CD4-positive, alpha-beta T cell (primary cell): ENCODE measurements at places on chromosomes 4 and X. TPM values are rescaled to one million over a fixed set of nuclear protein-coding genes. Genes with fewer than 3 reads are reported as not detected.

DNA sequence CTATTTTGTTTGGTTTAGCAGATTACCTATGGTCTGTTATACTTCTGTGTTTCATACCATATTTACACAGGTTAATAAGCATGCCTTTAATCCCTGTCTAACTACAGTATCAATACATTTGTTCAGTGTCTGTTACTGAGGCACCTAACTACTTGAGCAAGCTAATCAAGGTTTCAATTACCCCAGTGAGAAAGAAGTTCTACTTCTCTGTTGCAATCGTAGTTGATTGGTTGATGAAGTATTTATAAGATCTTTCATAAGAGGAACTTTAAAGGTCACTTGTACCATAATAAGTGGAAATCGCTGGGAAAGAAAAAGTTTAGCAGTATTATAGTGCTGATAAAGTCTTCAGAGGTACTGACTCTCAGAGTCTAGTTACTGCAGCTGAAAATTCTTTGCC, 490.6 kb downstream of the RPA4 start:
- DNase-seq = no peak

- DNase-seq = no peak
Observed at GRCh38 chr4:21982087-21982486, 33.5 kb upstream of the KCNIP4 start.

GRCh38 chr4:3190549-3190948, 58.4 kb upstream of the MSANTD1 start:
- no peak for DNase-seq

DNA sequence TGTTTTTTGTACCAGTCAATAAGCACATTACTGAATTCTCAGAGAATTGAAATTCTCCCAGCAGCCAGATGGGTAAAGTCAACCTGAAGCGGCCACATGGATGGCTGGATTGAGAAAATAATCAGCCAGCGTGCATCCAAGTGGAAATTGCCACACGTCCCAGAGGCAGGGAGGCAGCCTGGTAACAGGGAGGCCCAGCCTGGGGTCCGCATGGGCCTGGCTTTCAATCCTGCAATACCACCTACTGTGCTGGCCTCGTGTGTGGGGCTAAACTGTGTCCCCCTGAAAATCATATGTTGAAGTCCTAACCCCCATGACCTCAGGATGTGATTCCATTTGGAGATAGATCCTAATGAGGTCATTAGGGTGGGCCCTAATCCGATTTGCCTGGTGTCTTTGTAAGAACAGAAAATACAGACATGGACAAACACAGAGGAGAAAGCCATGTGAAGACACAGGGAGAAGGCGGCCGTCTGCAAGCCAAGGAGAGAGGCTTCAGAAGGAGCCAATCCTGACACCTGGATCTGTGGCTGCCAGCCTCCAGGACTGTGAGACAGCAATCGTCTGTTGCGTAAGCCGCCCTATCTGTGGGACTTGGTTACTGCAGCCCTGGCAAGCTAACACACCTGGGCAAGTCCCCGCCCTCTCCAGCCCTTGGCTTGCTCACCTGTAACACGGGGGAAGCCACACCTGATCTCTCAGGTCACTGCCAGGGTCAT, 90.3 kb downstream of the JAKMIP1 start:
- no peak for DNase-seq

DNA sequence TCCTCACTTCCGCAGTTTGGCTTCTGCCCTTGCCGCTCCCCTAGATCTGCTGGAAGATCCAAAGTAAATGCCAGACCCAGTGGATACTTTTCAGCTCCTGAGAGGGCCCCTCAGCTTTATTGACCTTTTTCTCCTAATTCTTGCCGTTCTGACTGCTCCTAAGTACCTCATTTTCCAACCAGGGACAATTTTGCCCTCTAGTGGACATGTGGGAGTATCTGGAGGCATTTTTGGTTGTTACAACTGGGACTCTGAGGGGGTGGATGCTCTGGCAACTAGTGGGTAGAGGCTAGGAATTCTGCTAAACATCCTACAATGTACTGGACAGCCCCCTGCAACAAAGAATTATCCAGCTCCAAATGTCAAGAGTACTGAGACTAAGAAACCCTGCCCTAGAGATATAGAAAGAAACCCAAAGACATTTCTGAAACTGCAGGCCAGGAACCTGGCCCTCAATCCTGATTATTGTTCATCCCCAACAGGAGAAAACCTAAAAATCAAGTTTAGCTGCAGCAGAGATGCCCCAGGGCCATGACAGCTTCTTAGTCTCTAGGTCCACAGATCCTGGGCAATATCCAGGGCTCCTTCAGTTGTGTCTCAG, 3.4 kb downstream of the TEX13B start:
- DNase-seq = no peak

DNA sequence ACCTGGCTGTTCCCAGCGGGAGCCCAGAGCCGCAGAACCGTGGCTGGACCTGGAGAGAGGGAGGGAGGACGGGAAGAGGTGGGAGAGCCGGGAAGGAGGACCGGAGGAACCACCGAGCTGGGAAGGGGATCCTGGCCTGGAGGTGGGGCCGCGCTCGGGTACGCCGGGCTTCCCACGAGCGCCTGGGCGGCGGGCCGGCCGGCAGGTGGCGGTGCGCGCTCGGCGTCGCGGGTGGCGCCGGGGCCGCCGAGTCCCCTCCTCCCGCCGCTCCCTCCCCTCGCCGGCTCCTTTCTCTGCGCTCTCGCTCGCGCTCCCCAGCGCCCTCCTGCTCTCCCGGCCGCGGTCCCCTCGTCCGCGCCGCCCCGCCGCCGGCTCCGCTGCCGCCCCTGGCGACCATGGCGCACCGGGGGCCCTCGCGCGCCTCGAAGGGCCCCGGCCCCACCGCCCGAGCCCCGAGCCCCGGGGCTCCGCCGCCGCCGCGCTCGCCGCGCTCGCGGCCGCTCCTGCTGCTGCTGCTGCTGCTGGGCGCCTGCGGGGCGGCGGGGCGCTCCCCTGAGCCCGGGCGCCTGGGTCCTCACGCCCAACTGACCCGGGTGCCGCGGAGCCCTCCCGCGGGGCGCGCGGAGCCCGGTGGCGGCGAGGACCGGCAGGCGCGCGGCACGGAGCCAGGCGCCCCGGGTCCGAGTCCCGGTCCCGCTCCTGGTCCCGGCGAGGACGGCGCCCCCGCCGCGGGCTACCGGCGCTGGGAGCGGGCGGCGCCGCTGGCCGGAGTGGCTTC, at the start of gene SORCS2:
SORCS2 (plus strand) TSS at position 287 of the 778 bp plus-strand sequence.
- peak; percentile 34 for DNase-seq

DNA sequence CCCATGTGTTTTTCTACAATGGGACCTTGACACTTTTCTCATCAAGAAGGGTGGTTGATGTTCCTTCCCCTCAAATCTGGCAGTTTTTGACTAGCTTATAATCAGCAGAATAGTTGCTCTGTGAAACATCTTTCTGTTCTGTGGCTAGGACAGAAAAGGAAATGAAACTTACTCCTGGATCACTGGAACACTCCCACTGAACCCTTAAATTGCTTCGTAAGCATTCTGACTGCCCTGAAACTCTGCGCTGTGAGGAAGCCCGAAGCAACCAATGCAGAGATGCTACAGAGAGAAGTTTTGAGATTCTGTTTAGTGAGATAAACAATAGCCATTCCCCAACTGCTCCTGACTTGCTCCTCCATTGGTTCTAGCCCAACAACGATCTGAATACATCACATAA, 602.2 kb downstream of the CENPC start:
- DNase-seq = no peak

DNA sequence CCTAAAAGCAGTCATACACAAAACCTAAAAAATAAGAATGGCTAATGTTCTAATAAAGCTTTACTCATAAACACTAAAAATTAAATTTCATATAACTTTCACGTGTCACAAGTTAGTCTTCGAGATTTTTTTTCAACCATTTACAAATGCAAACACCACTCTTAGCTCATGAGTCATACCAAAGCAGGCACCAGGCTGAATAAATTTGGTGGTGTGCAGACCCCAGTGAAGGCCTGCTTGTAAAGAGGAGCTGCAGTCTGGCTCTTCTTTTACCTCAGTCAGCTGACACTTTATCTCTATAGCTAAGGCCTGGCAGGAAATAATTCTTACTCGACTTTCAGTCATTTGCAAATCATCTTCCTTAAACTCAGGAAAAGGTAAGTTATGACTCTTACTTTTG, 37.4 kb downstream of the CLOCK start:
- DNase-seq = no peak

GRCh38 chr4:150355418-150355817, 226.5 kb upstream of the MAB21L2 start:
- no peak for DNase-seq

Gene LRCH2
- not detected for total RNA-seq

Gene PPP2R2C
- total RNA-seq = not detected

Gene ADH1C
- not detected for total RNA-seq
